ENCODE measurements at places on chromosomes 2 and 18. TPM values are rescaled to one million over a fixed set of nuclear protein-coding genes. Genes with fewer than 3 reads are reported as not detected.

DNA sequence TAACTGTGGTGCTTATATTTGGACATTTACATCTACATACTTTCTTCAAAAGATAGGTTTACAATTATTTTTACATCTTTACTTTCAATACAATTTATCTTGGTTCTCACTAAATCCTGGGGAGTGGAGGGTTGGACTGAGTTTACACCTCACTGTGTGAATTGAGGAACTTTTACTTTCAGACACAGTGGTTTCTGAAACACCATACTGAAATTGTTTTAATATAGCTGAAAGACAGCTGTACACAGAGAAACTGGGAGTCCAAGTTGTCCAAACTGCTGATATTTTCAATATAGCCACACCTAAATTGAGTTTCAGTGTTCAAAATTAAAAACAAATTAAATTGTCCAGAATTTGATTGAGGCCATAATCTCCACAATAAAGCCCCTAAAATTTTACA, 16.8 kb downstream of the KCNH7 start:
- no peak for DNase-seq

DNA sequence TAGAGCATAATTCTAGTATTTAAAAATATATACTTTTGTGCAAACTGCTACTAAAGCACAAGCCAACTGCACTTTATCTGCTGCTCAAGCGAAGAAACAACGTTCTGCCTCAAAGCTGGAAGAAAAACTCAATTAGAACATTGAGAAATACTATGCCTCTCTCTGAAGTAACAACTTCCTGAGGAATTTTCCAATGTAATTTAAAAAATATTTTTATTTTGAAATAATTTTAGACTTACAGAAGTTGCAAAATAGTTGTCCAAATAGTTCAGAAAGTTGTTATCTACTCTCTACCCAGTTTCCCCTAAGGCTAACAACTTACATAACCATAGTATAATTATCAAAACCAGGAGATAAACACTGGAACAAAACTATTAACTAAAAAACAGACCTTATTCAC, 12.3 kb upstream of the POLI start:
- no peak for DNase-seq

GRCh38 chr2:218952160-218952559, 7.3 kb upstream of the CDK5R2 start:
- DNase-seq: no peak

BMP10 gene
- not detected for total RNA-seq

DNA sequence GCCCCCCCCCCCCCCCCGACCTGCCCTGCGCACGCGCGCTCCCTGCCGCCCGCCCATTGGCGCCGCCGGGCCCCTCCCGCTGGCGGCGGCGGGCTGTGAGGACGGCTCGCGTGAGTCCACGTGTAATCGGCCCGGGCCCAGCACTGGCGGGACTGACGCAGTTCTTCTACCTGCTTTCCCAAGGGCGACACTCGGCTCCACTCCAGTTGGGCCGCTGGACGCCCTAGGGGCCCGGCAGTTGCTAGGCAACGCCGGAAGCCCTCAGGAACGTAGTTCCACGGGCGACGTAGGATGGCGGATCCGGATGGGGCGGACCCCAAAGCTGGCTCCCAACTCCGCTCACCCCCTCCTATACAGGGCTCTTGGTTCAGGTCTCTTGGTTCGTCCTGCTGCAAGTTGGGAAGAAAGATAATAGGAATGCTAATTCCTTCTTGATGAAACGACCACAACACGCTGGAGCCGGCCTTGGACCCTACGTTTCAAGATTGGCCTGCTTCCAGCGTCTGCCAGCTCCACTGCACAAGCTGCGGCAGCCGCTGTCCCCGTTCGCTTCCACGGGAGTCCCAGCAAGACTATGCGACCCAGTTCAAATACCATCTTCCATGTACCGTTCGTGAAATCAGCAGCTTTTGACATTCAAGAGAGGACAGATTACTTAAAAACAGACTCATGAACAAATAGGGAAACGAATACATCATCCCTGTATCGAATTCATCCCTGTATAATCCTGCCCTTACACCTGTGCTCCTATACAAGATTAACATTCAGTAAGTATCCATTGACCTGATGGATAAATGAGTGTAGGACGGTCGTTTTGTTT, 415 bp upstream of the MCFD2 start:
- DNase-seq: peak; percentile 91

CD302 gene
- 10.6 TPM for total RNA-seq
